Foreskin keratinocyte (primary cell): ENCODE measurements at places on chromosomes 11 and 22.

- no peak for DNase-seq
Observed at GRCh38 chr11:80635178-80635577, 1194.3 kb upstream of the TENM4 start.

GRCh38 chr11:115652094-115652493 is 147.9 kb upstream of the CADM1 start:
- no peak for DNase-seq

GRCh38 chr11:64878223-64878493 is 263 bp downstream of the EHD1 start:
- DNase-seq = no peak

- no peak for DNase-seq
Observed at GRCh38 chr11:61357894-61358239, 3.8 kb downstream of the CYB561A3 start.

GRCh38 chr22:20615021-20615420 is 107.6 kb downstream of the MED15 start:
- no peak for DNase-seq
